Activated CD4-positive, alpha-beta T cell treated with anti-CD3 and anti-CD28 coated beads, Interleukin-2, amount 10 ng/mL, durations not matched to agents 7 days and 5 days (primary cell): ENCODE measurements at places on chromosomes 1 and 21.

DNA sequence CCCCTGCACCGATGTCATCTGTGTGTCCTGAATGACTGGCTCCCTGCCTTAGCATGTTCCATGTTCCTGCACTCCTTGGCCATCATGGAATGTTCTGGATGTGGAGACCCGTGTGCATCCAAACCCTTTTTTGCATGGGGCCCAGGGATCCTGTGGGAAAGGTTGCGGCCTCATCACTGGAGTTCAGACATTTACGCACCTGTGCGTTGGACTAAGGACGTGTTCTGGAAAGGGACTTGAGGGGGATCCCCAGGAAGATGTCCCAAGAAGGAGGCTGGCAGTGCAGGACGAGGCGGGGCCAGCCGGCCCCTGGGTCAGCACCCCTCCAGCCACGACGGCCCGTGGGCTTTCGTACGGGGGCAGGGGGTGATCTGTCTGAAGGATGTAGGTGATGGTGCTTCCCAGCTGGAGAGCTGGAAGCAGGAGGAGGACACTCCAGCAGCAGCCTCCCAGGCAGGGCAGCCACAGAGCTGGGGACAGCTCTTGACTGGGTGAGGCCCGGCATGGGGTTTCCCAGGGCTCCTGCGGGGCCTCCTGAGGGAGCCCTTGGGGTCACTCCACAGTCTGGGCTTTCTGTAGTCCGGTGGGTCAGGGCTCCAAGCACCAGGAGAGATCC, 67.2 kb downstream of the SCCPDH start:
- no peaks in the 10 kb centered on the region for H3K4me1 ChIP-seq
- no peak for DNase-seq
- H3K27ac ChIP-seq: no peak overlapping the region
- H3K36me3 ChIP-seq: peaks cover under 1% of the 10 kb centered on the region
- H3K4me3 ChIP-seq: no peak overlapping the region

GRCh38 chr21:38136201-38136600, 120.6 kb upstream of the KCNJ15 start:
- H3K27me3 ChIP-seq: peaks cover 4% of the 10 kb centered on the region
- no peaks in the 10 kb centered on the region for H3K36me3 ChIP-seq
- H3K27ac ChIP-seq: no peak overlapping the region

DNA sequence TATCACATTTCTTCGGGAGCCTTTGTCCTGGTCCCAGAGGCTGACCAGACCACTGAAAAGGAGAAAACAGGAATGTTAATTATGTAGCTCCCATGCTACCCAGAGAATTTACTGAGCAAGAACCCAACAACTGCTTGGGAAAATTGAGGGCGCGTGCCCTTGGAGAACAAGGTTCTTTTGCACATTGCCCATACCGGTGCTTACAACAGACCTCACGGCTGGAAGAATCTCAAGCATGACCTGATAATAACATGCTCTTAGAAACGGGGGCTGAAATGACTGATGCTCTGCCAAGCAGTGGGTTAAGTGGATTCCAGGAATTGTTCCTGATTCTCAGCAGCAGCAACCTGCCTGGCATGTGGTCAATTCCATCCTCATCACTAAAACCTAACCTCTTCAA, 49.3 kb upstream of the AJAP1 start:
- no peak for DNase-seq
- H3K27me3 ChIP-seq: peaks cover 8% of the 10 kb centered on the region
- no peaks in the 10 kb centered on the region for H3K36me3 ChIP-seq
- no peaks in the 10 kb centered on the region for H3K4me1 ChIP-seq
- no peak overlapping the region for H3K27ac ChIP-seq

DNA sequence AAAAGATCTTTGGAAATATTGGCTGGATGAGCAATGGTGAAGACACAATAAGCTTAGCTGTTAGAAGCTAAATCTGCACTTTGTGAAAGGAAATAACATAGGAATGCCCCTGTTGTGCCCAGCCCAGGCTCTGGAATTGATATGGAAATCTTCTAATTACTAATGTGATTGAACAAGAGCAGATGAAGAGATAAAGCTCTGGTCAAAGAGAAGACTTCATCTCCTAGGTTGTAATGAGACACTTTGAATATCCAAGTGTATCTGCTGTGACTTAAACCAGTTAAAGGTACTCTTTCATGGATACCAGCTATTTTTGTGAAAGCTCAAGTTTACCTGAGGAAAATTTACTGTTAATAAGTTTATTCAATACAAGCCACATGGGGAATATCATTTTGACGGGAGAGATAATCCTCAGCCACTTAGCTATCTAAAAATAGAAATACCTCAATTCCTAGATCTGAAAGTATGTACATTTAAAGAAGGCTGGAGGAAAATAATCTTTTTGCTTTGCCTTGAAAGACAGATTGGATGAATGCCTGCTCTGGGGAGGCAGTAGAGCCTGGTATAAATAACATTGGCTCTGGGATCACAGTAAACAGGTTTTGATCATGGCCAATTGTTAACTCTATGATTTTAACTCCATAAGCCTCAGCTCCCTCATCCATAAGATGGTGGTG, 494.0 kb upstream of the B3GALT2 start:
- H3K4me1 ChIP-seq: no peaks in the 10 kb centered on the region
- no peak for DNase-seq
- no peak overlapping the region for H3K4me3 ChIP-seq
- no peak overlapping the region for H3K27ac ChIP-seq
- no peaks in the 10 kb centered on the region for H3K36me3 ChIP-seq
- H3K27me3 ChIP-seq: no peaks in the 10 kb centered on the region

GRCh38 chr1:44262816-44263567, 49.7 kb downstream of the DMAP1 start:
- no peak overlapping the region for H3K27ac ChIP-seq
- H3K4me1 ChIP-seq: peaks cover 25% of the 10 kb centered on the region
- DNase-seq: no peak

DNA sequence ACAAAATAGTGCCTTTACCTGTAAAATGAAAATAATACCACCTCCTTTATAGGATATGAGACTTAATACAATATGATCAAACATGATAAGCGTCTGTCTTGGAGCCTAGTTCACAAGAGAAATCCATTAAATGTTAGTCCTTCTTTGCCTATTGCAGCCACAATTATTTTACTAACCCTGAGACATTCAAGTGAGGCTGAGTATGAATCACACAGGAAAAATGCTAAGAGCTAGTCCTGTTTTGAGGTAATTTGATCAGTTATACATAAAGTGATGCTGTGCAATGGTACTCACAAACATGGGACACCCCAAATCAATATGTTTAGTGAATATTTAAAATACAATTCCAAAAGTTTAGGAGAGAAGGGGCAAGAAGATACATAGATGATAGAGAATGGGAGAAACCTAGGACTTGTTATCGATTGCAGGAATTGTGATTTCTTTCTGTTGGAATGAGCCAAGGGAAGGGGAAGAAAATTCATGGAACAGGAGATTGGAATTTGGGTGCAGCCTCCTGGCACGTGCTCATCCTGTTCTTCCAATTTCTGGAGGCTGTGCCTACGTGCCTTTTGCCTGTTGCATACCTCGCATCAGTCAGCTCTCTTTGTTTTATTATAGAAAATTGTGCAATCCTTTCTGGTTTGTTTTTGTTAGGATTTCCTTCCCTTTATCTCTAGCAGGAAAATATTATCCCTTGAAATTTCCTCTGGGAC, 39.9 kb upstream of the BACH1 start:
- H3K4me3 ChIP-seq: no peak overlapping the region
- no peak overlapping the region for H3K27ac ChIP-seq
- H3K36me3 ChIP-seq: no peaks in the 10 kb centered on the region
- no peaks in the 10 kb centered on the region for H3K27me3 ChIP-seq

- no peak overlapping the region for H3K27ac ChIP-seq
- no peak for DNase-seq
- no peaks in the 10 kb centered on the region for H3K4me1 ChIP-seq
- H3K4me3 ChIP-seq: no peak overlapping the region
These were observed 62.9 kb downstream of the RIPK4 start for GRCh38 chr21:41703857-41704501.

DNA sequence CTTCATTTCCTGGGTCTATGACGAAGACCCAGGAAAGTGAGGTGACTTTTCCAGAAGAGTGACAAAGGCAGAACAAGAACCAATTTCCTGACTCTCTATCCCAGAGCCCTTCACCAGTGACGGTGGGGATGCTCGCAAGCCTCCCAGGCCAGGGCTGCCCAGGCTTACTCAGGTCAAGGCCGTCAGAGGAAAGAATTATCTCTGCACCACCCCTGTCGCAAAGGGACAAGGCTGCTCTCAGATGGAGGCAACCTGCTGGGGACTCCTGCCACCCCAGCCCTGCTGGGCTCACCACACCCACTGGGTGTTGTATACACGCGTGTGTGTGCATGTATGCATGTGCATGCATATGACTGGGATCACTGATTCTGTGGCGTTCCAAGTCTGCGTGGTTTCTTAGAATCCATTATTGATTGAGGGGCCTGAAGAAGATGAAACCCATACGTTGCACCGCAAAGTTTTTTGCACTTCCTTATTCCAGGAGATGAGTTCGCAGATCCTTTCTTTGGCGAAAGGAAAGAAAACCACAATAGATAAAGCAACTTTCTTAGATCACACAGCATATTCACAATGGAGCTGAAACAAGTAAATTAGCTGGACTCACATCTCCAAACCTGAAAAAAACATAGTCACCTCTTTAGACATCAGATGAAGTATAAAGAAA, 255.8 kb downstream of the RHOU start:
- peaks cover 13% of the 10 kb centered on the region for H3K27me3 ChIP-seq
- no peaks in the 10 kb centered on the region for H3K36me3 ChIP-seq
- H3K27ac ChIP-seq: no peak overlapping the region
- DNase-seq: no peak
- H3K4me3 ChIP-seq: no peak overlapping the region
- peaks cover 10% of the 10 kb centered on the region for H3K4me1 ChIP-seq

DNA sequence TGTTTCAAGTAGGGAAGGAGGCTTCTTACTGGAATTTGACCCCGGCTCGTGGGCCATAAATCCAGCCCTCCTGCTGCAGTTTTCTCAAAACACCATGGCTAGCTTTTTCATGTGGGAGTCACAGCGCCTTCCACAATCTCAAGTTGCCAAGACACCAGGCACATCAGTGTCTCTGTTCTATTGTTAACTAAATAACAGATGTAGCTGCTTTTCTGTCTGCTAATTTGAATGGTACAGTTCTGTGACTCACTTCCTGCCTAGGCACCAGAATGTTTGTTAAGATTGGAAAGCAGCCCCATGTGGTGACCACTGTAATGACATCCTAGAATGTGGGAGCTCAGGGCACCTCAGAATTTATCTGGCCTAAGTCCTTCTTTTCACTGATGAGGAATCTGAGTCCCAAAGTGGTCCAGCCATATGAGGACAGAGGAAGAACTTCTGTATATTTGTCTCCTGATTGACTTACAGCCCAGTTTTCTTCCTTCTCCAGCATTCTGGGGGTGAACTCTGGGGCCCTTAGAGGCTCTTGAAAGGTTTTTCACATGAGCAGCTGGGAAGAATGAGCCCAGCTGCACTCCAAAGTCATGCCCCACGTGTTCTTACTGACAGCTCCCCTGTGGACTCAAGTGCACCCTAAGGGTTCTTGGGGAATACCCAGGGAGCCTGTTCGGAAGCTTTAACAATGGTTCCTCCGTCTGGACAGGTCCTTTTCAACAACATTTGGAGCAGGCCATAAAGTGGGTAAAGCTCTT, 27.5 kb downstream of the TRIM45 start:
- H3K27ac ChIP-seq: peak overlapping the region; percentile 33
- no peak overlapping the region for H3K4me3 ChIP-seq
- peaks cover 23% of the 10 kb centered on the region for H3K4me1 ChIP-seq
- no peaks in the 10 kb centered on the region for H3K27me3 ChIP-seq
- peaks cover 75% of the 10 kb centered on the region for H3K36me3 ChIP-seq

DNA sequence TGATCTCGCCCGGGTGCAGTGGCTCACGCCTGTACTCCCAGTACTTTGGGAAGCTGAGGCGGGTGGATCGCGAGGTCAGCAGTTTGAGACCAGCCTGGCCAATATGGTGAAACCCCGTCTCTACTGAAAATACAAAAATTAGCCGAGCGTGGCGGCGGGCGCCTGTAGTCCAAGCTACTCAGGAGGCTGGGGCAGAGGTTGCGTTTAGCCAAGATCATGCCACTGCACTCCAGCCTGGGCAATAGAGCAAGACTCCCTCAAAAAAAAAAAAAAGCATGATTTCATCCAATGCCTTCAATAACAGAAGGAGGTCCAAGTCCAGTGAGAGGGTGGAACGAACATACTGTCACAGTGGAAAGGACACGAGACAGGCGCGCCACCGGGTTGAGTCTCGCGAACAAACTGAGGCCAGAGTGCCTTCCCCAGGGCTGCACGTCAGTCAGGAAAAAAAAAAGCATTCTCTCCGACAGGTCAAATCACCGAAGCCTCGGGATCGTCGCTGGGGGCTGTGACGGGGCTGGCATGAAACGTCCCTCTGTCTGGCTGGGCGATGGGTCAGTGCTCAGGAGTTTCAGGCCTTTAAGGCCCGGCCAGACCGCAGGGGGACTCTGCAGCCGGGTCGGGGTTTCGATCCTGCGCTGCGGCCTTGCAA, 8.4 kb upstream of the CROCC start:
- H3K4me3 ChIP-seq: peak overlapping the region; percentile 74
- no peaks in the 10 kb centered on the region for H3K36me3 ChIP-seq
- peaks cover 34% of the 10 kb centered on the region for H3K4me1 ChIP-seq
- DNase-seq: no peak

- no peak overlapping the region for H3K4me3 ChIP-seq
- DNase-seq: no peak
- no peaks in the 10 kb centered on the region for H3K36me3 ChIP-seq
- H3K27ac ChIP-seq: no peak overlapping the region
- peaks cover 4% of the 10 kb centered on the region for H3K27me3 ChIP-seq
These were observed 456.6 kb downstream of the RPS6KC1 start for GRCh38 chr1:213507472-213508223.

GRCh38 chr1:8651236-8651890, 166.1 kb downstream of the RERE start:
- H3K4me3 ChIP-seq: peak overlapping the region; percentile 15
- peaks cover 31% of the 10 kb centered on the region for H3K36me3 ChIP-seq
- peak; percentile 55 for DNase-seq

DNA sequence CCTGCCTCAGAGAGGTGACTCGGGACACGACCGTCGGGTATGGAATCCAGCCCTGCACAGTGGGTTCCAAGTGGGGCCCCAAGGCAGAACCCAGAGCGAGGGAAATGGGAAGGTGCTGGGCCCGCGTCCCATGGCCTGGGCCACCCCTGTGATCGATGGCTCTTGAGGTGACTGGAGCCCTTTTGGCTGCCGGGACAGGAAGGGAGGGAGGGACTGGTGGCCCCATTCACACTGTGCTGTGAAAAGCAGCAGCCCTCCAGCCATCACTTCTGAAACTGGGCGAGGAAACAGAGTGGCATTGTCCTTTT, 110.4 kb upstream of the IFFO2 start:
- no peak overlapping the region for H3K27ac ChIP-seq
- H3K4me3 ChIP-seq: no peak overlapping the region
- H3K4me1 ChIP-seq: peaks cover 6% of the 10 kb centered on the region
- DNase-seq: no peak
- H3K27me3 ChIP-seq: no peaks in the 10 kb centered on the region

DNA sequence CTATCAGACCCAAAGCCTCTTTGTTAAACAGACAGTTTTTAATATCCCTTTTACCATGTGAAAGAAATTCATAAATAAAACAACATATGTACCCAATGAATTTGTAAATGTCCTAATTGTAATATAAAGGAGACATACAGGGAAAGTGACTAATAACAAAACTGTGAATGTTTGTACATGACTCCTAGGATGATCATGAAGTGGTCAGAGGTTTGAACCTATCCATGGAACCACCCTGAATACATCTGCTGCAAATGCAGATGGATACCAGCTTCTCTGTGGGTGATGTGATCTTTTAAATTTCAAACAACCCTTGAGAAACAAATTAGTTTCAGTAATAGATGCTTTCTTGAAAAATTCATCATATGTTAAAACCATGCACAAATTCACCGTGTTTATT, 16.7 kb upstream of the ACBD3 start:
- H3K27ac ChIP-seq: no peak overlapping the region
- H3K27me3 ChIP-seq: peaks cover 14% of the 10 kb centered on the region
- H3K36me3 ChIP-seq: no peaks in the 10 kb centered on the region
- no peak overlapping the region for H3K4me3 ChIP-seq
- DNase-seq: no peak
